Fibroblast of skin of abdomen (primary cell): ENCODE measurements at places on chromosomes 5 and 9.

DNA sequence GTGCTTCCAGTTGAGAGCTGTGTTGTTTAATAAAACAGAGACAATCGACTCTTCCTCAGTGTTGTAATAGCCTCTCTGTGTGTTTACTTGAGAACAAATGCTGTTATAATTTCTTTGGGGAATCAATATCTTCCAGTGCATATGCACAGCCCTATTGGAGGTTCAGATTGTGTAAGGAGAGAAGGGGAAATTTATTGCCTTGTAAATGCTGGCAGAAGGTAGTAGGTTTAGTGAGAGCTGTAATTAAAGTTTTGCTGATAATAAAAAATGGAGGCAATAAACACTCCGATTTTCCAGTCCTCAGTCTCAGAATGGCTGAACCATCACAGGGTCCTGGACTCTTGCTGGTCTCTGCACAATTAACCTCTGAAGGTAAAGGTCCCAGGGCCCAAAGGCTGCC lies 128.3 kb downstream of the C5orf15 start:
- no peak for DNase-seq

GRCh38 chr9:131405428-131405827 lies 11.5 kb downstream of the PRRC2B start:
- DNase-seq: peak; percentile 88

- peak; percentile 38 for DNase-seq
These were observed 17.4 kb downstream of the CDH9 start for GRCh38 chr5:27020973-27021372.

DNA sequence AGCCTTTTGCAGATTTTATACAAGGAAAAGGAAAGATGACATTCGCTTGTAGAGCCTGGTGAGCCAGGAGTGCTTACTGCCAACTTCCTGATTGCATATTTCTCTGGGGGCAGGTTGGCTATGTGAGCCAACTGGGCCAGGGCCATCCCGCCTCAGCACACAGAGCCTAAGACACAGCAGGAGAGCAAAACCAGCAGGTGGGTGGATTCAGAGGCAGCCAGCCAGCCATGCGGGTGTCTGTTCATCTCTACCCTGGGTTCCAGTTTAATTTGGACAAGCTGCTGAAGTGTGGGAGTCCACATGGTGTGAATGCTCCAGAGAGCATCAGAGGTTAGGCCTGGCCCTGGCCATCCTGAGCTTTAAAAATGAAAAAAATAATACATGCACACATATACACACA lies 291.4 kb downstream of the ARHGEF28 start:
- DNase-seq: no peak

DNA sequence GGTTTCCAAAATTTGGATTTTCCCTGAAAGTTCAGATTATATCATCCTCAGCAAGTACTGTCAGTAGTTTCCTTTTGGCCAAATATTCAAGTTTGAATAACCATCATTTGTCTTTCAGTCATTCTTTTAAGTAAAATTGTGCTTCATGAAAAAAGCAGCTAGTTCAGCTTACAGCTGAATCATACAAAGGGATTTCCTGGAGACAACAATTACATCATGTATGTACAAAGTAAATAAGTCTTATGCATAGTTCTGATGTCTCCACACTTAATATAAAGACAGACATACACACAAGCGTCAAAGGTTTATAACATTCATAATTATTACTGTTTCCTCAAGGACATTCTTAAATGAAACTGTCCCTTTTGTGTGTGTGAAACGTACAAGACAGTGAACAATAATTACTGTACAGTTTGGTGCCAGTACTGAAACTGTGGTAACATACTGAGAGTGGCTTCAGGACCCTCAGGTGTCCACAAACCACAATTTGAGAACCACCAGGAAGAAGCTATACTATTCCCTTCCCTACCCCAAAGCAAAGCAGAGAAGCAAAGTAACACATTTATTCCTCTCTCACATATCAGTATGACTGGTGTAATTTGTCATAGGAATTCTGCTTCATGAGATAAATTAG lies 746.6 kb downstream of the TAF11L14 start:
- DNase-seq: no peak

DNA sequence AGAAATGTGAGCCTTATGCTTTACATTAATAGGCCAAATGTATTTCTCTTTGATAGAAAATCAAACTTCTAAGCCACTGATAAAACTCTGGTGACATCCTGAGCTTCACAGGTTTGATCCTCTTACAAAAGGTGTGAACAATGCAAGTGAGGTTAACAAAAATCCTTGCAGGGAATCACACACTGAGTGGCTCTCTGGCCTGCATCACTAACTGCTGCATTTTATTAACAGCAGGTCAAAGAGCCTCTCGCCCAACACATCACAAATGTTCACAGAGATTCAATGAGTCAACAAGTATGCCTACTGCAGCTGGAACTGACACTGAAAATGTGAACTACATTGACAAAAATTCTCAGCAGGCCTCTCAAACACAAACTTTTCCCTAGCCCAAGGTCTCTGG lies 122.3 kb downstream of the SEMA5A start:
- peak; percentile 42 for DNase-seq

DNA sequence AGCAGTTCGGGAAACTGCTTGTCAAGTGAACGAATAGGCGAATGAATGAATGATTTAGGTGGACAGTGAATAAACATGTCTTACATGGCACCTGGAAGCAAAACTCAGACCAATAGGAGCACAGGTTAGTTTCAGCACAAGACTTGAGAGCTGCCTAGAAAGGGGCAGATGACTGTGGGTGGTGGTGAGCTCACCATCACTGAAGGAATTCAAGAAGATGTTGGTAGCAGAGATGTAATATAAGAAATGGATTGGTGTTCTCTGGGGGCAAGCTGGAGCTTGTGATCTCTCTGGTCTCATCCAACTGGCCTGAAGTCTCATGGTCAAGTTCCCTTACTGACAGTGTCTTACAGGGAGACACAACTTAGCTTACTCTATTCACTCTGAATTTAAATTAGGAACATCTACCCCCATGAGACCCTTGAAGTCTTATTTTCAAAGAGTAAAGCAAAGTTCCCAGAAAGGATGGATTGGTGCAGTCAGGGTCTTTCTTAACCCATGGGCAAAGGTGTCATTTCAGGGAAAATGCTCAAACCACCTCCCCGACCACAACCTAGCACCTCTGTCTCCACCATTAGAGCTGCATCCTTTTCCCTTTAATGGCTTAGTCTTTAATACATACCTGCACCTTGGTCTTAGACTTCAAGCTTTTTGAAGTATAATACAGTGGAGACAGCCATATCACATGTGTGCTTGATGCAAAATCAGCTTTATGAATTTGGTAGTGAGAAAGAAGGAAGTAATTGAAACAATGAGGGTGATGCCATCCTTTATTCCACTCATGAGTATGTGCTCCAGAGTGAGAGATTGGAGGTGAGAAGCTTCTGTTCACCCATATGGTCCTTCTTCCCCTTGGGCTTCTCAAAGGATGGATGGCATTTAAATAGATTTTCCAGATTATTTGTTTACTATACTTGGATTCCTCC lies 5.1 kb downstream of the LCP2 start:
- DNase-seq: no peak

- no peak for DNase-seq
These were observed 889.1 kb upstream of the CTNND2 start for GRCh38 chr5:12793373-12793772.
